ENCODE measurements at places on chromosomes 2 and 18. TPM values are rescaled to one million over a fixed set of nuclear protein-coding genes. Genes with fewer than 3 reads are reported as not detected.

DNA sequence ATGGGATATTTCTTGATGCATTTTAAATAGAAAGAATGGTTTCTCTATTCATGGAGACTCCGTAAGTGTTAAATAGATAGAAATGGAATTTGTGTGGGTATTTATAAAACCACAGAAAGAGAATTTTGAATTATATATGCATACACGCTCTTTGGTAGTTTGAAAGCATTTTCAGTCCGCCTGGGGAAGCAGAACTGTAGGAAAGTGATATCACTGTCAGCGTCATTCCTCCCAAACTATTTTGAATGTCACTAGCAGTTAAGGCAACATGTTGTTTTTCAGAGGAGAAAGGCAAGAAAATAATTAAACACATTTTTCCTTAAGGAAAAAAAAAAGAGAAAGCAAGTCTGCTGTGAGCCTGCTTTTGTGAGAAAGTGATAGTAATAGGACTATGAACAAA lies 8.7 kb upstream of the ERMN start:
- H3K36me3 ChIP-seq = no peaks in the 10 kb centered on the region
- no peaks in the 10 kb centered on the region for H3K4me1 ChIP-seq
- no peak overlapping the region for H3K4me3 ChIP-seq
- no peak overlapping the region for H3K27ac ChIP-seq

GRCh38 chr2:181474222-181474881 lies 17.2 kb downstream of the ITGA4 start:
- no peak for DNase-seq
- no peak overlapping the region for H3K27ac ChIP-seq
- no peaks in the 10 kb centered on the region for H3K27me3 ChIP-seq
- no peak overlapping the region for H3K4me3 ChIP-seq

GRCh38 chr2:11118761-11119160 lies 36.5 kb upstream of the SLC66A3 start:
- no peak overlapping the region for H3K27ac ChIP-seq
- H3K4me3 ChIP-seq = no peak overlapping the region
- H3K36me3 ChIP-seq = no peaks in the 10 kb centered on the region
- no peak for DNase-seq

The FBXO41 gene
- total RNA-seq = 3.7 TPM
